Activated naive CD8-positive, alpha-beta T cell treated with anti-CD3 and anti-CD28 coated beads, Interleukin-2, amount 50 U/mL, for 24 hours (primary cell): ENCODE measurements at places on chromosomes 2 and 18.

- no peak for DNase-seq
Observed at GRCh38 chr18:10564975-10565773, 39.3 kb downstream of the NAPG start.

- DNase-seq = no peak
Observed at GRCh38 chr2:128457006-128457604, 138.4 kb upstream of the HS6ST1 start.

DNA sequence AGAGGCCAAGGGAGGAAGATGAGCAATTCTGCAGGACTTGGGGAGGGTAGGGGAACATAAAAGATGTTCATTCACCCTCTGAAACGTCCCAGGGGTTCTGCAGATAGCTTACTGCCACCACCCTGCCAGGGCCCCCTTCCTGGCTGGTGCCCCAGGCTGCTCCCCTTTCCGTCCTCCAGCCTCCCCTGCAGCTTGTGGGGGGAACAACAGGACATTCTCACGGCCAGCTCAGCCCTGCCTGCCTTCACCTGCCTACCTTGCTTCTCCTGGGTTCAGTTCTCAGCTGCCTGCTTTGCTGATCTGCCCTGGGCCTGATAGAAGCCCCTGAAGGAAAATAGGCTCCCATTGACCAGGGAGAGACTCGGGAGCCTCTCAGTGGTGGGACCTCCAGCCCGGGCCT lies 251.1 kb downstream of the CELF4 start:
- DNase-seq = no peak

GRCh38 chr2:241011751-241012510 lies 13.5 kb downstream of the SNED1 start:
- DNase-seq = no peak
